ENCODE measurements at places on chromosomes 16 and 17.

- DNase-seq = no peak
Measured at GRCh38 chr16:31710880-31711279, 162.7 kb upstream of the ZNF267 start.

GRCh38 chr16:1105888-1106620 lies 10.0 kb upstream of the C1QTNF8 start:
- no peak for DNase-seq

DNA sequence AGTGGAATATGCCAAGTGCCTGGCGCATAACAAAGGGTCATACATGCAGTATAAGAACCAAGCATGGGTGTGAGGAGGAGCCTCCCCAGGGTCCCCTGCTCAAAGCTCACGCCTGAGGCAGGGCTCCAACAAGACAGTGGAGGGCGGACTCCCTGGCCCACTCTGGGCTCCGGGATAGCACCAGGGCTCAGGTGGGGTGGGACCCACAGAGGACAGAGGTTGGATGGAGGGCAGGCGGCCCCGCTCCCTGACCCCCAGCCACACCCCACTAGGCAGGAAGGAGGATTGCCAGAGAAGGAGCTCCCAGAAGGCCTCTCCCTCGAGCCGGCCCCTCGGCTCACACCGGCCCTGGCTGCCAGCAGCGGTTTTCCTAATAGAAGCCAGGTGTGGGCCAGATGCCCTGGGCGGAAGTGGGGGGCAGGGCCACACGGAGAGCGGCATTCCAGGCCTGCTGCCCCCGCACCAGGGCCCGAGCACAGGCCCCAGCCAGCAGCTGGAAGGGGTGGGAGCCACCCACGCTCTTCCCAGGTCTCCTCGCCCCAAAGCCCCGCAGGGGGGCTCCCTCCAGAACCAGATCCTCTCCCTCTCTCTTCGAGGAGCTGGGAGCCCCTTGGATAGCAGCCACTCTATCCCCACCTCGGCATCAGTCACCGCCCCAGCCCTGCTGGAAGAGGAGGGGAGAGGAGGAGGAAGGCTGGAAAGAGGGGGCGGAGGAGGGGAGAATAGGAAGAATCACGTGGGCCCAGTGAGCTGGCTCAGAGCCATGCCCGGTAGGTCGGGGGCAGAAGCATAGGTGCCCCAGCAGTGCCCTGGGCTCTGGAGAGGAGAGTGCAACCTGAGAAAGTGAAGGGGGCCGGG lies 21.0 kb downstream of the VASN start:
- DNase-seq = no peak

DNA sequence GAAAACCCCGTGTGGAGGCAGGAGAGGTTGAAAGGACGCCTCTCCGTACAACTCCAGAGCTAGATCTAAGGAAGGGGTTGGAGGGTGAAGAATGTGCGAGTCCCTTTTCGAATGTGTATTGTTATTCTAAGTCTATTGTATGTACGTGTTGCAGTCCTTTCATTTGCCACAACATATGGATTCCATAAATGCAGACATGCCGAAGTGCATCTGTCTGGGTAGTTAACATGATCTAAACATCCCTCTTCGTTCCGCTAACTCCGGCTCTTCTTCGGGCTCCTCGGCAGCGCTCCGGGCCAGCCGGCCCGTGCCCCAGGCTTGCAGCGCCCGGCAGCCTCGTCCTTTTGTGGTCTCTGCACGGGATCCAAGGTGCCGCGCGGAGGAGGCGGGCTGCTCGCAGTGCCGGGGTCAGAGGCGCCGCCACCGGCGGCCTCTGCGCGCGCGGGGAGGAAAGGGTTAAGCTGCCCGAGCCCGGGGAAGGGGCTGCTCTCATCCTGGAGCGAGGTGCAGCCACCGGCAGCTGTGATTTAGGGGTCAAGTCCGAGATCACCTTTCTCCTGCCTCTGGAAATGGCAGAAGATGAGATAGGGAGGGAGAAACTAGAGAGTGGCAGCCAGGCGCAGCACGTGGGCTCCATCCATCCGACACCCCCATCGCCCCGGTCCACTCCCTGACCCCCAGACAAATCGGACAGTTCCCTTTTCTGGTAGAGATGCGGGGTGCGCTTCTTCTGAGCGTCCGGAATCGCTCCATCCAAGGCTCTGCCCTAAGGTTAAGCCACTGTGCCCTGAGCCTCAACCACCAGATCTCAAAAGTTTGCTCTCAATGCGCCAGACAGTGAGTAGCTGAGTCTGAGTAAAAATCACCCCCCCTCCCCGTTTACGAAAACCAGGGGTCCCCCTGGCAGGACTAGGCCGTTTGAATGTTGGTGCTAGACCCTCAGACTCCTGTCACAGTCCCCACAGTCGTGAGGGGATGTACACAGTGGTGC lies 15.1 kb upstream of the ZFHX3 start:
- no peak for DNase-seq

DNA sequence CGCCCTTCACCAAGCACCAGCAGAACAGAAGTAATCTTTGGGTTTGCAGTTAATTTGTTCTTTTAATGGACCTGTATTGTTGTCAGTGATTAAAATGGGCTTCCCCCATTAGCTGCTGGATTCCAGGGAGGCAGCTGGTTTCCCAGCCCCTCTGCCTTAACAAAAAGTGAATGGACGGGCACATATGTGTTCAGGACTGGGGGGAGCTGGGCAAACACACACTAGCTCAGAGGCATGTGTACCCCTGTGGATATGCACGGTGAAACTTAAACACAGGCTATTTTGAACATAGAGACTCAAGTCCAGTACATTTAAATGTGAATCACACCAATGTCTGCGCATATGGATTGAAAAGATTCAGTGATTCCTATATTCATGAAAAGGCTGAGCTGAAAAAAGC lies 25.5 kb upstream of the TMEM132E start:
- no peak for DNase-seq

GRCh38 chr16:14241631-14242030 lies 170.5 kb downstream of the MRTFB start:
- no peak for DNase-seq

GRCh38 chr17:31915456-31916100 lies 14.1 kb upstream of the UTP6 start:
- no peak for DNase-seq

GRCh38 chr17:27452828-27453227 lies 3.4 kb upstream of the KSR1 start:
- DNase-seq = no peak
